NCI-H1436 (cell line): ENCODE measurements at places on chromosomes 1 and 21.

GRCh38 chr1:161936786-161937185 lies 86.9 kb downstream of the OLFML2B start:
- DNase-seq = no peak

- DNase-seq = no peak
Observed at GRCh38 chr1:9281908-9282695, 10.6 kb upstream of the SPSB1 start.

DNA sequence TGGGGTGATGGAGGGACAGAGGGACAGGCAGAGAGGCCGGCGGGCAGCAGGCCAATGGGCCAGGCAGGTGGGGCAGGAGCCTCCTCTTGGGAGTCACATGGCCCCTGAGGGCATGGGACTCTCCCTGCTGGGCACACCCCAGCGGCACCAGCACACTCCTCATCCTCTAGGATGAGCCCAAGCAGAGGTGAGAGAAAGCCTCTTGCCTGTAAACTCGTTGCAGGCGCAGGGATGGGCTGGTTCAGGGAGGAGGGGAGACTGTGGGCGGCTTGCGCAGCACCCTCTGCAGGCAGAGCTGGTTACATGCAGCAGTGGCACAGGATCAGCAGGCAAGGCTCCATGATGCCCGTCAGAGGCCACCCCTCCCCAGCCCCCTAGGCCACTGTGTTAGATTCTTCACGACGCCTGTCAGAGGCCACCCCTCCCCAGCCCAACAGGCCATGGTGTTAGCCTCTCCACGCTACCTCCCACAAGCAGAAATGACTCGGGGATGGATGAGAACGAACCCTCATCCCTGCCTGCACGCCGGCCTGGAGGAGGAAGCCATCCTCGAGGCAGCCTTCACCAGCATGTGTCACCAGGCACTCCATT lies 209.7 kb upstream of the VAMP3 start:
- DNase-seq = no peak

DNA sequence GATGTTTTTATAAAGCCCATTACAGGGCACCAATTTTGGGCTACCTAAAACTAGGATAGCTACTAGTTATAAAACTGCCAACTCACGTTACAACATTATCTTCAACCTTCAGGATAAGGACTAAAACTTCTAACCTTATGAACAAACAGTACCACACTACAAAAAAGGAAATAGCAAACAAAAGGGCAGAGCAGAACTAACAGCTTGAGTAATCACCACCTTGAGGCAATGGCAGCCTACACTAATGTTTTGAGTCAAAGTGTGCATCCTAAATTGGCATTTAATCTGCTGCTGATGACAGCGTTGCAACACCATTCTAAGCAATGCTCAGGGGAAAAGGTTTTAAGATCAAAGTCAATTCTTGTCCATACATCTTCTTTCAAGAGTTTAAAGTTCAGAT lies 27.2 kb downstream of the PTP4A2 start:
- DNase-seq = no peak

GRCh38 chr1:121408354-121408753 lies 223.6 kb downstream of the SRGAP2C start:
- DNase-seq = no peak

DNA sequence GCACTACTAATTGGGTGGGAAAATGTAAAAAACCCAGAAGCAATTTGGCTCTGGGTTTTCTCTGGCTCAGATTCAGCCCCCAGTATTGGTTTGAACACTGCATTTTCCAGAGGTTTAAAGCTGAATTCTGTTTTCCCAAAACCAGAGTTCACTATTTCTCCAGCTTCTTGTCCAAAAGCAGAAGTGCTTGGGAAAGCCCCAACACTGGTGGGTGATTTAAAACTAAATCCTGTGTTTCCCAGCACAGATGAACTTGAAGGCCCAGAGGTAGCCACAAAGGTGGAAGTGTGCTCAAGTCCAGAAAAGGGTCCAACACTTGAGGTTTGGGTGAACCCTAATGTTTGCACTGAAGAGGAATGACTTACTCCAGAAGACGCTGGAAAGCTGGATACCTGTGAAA lies 678 bp downstream of the MCM3AP start:
- DNase-seq = no peak

GRCh38 chr1:27507960-27508665 lies 18.1 kb upstream of the WASF2 start:
- DNase-seq = no peak

GRCh38 chr1:37797750-37798345 lies 4.2 kb downstream of the MANEAL start:
- DNase-seq = no peak

DNA sequence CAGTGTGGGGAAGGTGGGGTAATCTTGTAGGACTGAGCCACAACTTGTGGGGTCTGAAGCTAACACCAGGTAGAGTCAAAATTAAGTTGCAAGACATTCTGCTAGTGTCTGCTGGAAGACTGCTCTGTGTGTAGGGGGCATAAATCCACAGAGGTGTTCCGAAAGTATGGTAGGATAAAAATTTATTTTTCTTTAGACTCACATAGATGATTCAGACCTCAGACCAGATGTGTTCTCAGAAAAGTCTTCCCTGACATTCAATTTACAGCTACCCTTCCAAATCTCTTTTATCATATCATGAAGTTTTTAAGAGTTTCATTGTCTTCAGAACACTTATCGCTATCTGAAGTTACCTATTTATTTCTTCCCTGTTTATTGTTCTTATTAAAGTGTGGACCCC lies 21.3 kb downstream of the DUSP10 start:
- no peak for DNase-seq

DNA sequence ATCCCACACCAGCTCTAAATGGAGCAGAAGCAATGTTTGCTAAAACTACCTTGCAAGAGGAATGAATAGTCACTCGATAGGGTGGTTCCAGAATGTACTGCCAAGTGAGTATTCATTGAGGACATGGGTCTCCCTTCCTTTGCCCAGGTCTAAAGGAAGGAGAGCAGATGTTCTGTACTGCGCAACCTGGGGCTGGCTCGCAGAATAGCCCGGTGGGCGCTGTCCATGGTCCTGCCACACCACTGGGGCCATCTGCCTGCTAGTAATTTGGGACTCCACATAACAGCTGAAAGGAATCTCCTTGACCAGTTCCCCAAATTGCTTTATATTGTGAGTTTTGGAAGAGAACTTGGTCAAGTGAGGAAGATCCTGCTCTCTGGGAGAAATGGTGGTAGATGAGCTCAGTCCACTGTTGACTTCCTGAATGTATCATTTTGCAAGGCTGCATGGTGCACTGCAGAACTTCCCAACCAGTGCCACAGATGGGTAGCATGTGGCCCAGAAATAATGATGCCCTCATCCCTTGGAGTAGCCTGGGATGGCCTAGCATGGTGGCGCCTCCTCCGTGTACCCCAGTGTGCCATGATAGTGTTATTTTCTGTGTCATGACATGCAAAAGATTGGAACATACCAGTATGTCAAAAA lies 5.7 kb downstream of the SLC6A17 start:
- no peak for DNase-seq

GRCh38 chr1:66275601-66276023 lies 258.3 kb upstream of the SGIP1 start:
- DNase-seq = no peak

DNA sequence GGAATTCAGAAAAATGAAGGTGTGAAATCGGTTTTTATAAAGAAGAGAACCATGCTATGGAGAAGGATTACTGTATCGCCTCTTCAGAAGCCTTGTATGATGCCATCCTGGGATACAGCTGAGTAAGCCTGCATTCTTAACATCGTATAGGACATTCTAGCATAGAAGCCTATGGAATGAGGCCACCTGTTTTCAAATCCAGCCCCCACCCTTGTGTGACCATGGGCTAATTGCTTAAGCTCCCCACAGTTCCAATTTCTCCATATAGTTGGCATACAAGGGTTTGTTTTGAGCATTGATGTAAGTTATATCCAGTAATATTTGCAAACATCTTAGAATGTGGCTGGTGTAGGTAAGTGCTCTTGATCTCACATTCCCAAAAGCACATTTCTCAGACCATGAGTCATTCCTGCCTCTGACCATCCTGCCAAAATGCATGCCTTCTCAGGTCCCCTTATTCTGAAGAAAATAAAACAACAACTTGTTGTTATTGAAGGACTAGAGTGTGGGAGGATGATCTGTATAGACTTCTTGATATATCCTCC lies 1.5 kb downstream of the OR14A2 start:
- DNase-seq = no peak

- DNase-seq = peak; percentile 26
Observed at GRCh38 chr1:61079898-61080336, 2.4 kb upstream of the NFIA start.

GRCh38 chr1:229642376-229642775 lies 16.3 kb downstream of the URB2 start:
- no peak for DNase-seq

GRCh38 chr1:18256282-18257235 lies 149.0 kb downstream of the IGSF21 start:
- peak; percentile 21 for DNase-seq

GRCh38 chr1:64124704-64125440 lies 78.6 kb upstream of the UBE2U start:
- no peak for DNase-seq

DNA sequence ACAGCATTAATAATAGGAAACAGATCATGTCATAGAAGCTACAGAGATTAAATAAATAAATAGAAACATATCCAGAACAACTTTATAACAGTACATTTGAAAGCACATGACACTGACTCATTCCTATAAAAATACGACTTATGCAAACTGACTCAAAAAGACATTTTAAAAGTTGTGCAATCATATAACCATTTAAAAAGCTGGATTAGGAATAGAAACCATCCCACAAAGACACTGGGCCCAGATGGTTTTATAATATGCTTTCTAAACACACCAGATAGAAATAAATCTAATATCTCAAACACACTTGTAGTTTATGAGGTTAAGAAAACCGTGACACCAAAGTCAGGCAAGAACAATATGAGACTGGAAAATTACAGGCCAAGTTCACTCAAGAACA lies 47.6 kb downstream of the MATN1 start:
- DNase-seq = no peak

DNA sequence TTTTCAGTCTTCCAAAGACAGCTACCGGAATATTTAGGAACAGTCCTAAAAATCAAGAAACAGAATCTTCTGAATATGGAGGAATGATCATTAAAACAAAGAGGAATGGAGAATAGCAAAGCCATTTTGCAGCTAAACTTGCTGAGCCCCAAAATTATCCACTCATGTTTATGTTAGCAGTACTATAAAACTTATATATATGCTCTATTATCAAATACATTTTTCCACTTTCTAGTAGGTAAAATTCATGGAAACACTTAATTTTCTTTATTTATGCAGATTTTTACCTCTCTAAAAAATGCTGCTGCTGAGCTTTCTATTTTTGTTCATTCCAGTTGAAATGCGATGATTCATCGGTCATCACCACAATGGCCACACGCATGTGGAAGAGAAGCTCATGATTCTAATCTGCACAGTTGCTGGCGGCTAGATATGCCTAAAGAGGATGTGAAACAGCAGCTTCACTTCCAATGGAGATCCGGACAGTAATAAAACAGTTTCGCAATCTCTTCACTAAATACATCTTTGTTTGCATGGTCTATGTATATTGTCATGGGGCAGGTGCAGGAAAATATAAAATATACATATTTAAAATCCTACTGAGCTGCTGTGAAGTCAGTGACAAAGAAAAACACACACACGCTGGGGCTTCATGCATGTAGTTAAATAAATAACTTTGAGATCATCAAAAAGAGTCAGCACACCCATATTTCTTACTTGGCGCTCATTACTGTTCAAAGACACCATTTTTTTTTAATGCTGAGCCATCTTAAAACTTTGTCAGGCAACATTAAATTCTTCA lies 292.2 kb downstream of the SMYD3 start:
- no peak for DNase-seq

GRCh38 chr1:7473223-7474142 lies 297.6 kb upstream of the VAMP3 start:
- DNase-seq = no peak

GRCh38 chr1:204453141-204453772 lies 41.3 kb downstream of the PIK3C2B start:
- DNase-seq = no peak

GRCh38 chr21:42013931-42014330 lies 3.8 kb upstream of the ZBTB21 start:
- DNase-seq = no peak

DNA sequence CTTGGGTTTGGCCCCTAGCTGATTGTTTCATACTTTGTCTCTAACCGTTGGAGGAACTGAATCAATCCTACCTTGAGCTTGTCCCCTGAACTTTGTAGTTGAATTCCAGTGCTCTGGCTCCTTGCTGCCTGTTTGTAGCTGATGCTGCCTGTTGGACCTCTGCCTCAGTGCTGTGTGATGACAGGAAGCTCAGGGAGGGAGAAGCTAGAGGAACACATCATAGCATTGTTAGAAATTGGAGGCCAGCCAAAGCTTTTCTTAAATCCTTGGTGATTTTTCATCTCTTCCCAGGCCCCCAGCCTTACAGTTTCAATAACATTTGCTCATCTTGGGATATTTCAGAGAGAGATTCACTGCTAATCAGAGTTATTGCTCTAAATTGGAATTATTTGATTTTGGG lies 34.0 kb downstream of the MACF1 start:
- DNase-seq = no peak

GRCh38 chr1:160637821-160638539 lies 8.9 kb downstream of the SLAMF1 start:
- DNase-seq = no peak

DNA sequence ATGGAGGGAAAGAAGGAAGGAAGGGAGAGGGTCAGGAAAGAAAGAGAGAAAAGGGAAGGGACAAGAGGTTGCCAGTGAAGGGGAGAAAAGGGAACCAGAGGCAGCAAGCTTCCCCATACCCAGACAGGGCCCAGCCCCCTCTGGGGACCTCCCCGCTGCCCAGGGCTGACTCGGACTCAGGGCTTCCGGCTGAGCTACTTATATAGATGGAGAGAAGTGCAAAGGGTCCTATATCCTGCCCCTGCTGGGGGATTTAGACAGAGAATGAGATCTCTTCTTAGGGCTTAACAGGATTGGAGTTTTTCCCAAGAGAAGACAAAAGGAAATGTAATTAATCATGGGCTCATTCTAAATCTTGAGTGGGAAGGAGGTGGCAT lies at the start of gene ETV3L:
Gene ETV3L, minus strand, starts transcription at position 176 of the 377 bp plus-strand sequence. CDS start 285 bp downstream, outside the sequence.
- no peak for DNase-seq

DNA sequence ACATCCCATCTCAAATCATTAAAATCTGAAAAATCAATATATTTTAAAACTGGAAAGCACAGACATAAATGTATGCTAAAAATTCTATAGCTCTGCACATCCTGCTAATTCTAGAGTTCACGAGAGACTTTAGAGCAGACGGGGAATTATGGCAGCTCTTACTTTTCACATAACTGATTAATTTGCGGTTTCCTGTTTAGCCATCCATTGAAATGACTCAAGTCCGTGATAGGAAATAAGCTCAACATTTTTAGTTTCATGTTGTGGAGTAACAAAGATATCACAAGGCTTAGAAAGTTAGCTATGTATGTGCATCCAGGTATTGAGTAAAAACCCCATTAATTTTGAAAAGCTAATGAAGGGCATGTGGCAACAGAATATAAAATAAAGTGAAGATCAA lies 123.2 kb downstream of the SMYD2 start:
- no peak for DNase-seq

- no peak for DNase-seq
Observed at GRCh38 chr1:194975913-194976312, 1632.3 kb downstream of the KCNT2 start.

GRCh38 chr1:116170721-116171589 lies 59.8 kb downstream of the MAB21L3 start:
- no peak for DNase-seq

GRCh38 chr1:210516092-210516656 lies 187.5 kb downstream of the HHAT start:
- DNase-seq = no peak

GRCh38 chr1:76006234-76006633 lies 68.3 kb upstream of the ST6GALNAC3 start:
- DNase-seq = no peak

GRCh38 chr1:159132271-159132881 lies 39.0 kb upstream of the CADM3 start:
- DNase-seq = peak; percentile 34
